ENCODE measurements at places on chromosomes 5 and 9.

DNA sequence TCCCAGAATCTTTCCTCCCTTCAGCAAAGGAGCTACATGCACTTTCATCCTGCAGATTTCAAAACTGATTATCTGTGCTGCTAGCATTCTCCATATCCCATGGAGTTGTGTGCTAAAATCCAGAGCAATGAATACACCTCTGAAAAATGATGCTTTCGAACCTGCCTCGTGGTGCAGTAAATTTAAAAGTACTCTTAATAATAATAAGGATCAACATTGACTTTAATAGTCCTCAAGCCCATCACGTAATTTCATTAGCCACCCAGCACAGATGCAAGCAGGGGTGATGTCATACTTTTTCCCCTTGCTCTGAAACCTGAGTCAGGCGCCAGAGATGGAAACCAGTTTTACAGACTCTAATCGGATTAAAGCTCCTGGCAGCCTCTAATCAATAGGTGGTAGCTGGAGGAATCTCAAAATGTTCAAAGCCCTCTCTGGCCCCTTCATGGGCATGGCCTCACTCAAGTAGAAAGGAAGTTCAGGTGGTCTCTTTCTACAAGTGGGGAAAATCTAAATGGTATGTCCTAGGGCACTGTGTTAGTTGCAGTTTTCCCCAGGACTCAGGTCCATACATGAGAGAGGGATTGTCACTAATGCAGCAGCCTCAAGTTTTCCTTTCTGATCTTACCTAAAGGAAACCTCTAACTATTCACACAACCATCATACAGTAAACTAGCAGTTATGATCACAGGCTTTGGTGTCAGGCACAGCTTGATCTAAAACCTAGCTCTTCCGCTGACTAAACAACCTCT is 221.6 kb upstream of the SLC30A5 start:
- peak; percentile 29 for DNase-seq

DNA sequence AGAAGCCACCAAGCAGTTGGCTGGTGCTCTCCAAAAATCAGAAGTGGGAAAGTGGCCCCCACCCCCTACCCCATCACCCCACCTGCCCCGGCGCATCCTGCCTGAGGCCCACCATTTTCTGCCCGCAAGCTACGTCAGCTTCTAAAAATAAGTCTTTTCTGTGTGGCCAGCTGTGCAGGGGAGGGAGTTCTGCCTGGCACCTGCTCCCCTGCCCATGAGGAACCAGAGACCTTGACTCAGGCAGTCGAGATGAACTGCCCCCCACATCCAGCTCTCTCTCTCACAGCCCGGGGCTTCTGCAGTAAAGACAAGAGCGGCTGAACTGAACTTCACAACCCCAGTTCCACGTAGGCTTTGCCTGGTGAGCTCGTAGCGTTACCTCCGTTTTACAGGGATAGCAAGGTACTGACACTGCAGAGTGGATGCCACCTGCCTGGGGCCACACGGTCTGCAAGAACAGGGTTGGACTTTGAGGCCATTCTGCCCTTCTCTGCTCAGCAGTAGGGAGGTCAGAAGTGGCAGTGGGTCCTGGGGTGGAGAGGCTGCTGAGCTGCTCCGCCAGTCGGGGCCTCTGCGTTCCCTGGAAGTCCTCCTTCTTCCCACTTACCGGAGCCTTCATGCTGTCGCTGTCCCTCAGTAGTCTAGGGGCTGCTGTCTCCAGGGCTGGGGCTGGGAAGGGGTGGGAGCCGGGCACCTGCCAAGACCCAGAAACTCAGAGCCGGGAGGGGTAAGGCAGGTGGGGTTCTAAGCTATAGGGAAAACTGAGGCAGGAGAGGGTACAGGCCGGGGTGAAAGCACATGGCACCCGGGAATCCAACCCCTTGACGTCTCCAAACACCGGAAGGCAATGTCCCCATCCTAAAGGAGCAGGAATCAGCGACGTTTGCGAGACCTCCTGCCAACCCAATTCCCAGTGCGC is 781 bp downstream of the ST6GALNAC4 start:
- DNase-seq = no peak

GRCh38 chr5:150618163-150618562 is 22.3 kb upstream of the SYNPO start:
- no peak for DNase-seq

DNA sequence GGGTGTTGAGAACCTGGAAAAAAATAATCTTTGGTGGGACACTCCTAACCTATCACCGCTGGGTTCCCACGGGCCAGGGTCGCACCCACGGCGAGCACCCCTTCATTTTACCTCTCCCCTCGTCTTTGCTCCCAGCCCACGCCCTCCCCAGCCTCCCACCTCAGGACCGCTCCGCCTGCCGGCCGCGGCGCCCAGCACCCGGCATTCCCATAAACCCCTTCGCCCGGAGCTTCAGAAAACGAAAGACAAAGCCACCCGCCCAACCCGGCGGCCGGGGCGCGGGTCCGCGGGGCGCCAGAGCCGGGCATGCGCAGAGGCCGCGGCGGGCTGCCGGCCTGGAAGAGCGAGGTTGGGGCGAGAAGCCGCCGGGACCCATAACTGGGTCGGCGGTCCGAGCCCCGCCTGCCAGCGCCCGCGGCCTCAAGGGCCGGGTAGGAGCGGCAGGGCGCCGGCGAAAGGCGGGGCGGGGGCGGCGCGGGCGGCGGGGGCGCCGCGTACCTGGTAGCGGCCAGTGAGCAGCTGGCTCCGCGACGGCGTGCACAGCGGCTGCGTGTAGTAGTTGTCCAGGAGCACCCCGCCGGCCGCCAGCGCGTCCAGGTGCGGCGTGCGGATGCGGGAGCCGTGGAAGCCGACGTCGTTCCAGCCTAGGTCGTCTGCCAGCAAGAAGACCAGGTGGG is 533 bp downstream of the ARSB start:
- DNase-seq = peak; percentile 78

GRCh38 chr5:139512786-139513390 is 30.3 kb upstream of the STING1 start:
- DNase-seq = no peak
